ENCODE measurements at places on chromosomes 11 and 22.

DNA sequence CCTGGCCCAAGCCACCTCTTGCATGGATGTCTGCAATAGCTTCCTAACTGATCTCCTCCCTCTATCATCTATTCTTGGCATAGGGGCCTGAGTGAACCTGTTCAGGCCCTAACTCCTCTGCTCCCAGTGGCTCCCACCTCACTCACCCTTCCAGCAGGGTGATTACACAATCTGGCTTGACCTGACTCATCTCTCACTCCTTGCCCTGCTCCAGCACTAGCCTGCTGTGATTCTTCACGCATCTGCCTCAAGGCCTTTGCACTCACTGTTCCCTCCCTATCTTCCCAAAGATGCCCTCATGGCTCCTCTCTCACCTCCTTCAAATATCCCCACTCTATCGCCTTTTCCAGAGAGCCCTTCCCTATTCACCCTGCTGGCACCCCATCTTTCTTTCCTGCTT is 10.5 kb downstream of the SCN4B start:
- DNase-seq, result no peak

DNA sequence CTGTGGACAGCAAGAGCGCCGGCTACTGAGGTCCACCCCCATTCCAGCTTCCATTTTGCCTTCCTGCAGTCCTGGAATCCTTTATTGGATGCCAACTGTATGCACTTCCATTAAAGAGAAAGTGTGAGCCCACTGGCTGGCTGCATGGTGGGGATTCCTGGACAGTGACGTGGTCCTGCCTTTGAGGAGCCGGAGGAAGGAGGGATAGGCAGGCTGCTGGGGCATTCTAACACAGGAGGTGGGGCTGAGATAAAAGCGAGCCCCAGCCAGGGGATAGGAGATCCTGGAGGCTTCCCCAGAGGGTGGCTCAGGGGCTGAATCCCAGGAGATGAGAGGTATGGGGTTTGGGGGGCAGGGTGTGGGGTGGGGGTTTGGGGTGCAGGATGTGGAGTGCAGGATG is 984.7 kb downstream of the BRD1 start:
- DNase-seq, result no peak

- DNase-seq, result peak; percentile 97
These were observed 444 bp upstream of the TSKU start for GRCh38 chr11:76782531-76783293.

DNA sequence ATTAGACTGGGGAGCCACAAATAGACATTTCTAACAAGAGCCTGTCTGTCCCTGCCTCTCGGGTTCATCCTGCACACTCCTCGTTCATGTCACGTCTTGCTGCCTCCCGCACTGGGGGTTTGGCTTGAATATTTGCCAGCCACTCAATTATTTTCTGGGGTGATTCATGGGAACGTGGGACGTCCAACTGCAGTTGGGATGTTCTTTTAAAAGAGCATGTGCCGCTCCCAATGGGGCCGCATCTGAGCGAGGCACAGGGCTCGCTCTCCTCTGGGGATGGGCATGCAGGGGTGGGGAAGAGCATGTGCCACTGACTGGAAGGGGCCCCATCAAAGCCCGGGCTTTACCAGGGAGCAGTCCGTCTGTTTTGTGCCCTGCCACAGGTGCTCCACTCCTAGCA is 43.4 kb downstream of the PARVG start:
- DNase-seq, result no peak

- DNase-seq, result no peak
These were observed 385.2 kb downstream of the SOX6 start for GRCh38 chr11:15971215-15971546.

DNA sequence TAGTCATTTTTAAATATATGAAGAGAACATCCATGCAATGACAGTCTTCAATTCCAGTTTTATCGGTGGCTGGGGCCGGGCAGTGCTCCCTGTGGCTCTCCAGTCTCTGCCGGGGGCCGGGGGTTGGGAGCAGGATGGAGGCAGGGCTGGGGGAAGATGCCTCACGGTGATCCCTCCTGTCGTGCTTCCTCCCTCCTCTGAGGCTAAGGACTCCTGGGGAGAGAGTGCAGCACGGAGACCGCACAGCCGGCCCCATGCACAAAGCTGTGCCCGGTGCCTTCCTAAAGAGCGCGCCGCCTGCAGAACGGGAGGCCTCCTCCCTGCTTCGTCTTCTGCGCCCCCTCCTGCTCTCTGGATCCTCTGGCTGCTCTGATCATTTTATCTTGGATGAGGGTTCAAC is 20.5 kb downstream of the GAL start:
- no peak for DNase-seq

GRCh38 chr11:126839496-126839895 is 161.1 kb downstream of the KIRREL3 start:
- DNase-seq, result no peak
